ENCODE measurements at places on chromosomes 16 and 17.

- DNase-seq: no peak
These were observed 30.0 kb downstream of the IL21R start for GRCh38 chr16:27431773-27432532.

- DNase-seq: no peak
These were observed 22.3 kb downstream of the PGS1 start for GRCh38 chr17:78400581-78401240.

GRCh38 chr17:64596439-64596838 is 65.7 kb downstream of the SMURF2 start:
- no peak for DNase-seq

GRCh38 chr17:13359774-13360173 is 242.0 kb downstream of the HS3ST3A1 start:
- no peak for DNase-seq

DNA sequence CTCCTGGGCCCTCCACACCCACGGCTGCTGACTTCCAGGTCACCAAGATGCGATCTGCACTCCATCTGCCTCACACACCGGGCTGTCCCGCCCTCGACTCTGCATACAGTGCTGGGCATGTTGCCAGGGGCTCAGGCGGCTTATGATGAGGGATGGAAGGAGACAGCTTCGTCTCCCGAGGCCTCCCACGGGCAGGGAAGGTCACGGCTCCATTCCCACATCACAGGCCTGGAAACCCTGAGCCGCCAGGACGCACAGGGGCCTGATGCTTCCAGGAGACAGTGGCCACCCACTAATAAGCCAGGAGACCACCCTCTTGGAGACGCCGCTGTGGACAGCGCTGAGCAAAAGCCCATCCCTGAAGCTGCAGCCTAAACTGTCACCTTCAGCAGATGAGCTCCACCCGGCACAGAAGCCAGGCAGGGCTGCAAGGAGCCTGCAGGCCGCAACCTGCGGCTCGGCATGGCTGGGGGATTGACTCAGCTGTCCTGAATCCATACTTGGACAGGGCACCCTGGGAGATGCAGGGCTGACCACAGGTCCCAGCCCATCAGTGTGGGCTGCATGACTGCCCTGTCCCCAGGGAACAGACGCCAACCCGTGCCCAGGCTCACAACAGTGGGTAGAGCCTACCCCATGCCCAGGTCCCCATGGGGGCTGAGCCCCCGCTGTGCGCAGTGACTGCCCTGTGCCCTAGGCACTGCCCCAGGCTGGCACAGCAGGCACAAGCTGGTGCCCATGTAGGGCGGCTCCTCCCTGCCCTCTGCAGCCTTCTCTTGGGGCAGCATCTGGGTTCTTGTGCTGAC is 34.4 kb downstream of the SLC7A5 start:
- no peak for DNase-seq

- DNase-seq: no peak
These were observed 309 bp downstream of the FOXJ1 start for GRCh38 chr17:76140661-76141211.

DNA sequence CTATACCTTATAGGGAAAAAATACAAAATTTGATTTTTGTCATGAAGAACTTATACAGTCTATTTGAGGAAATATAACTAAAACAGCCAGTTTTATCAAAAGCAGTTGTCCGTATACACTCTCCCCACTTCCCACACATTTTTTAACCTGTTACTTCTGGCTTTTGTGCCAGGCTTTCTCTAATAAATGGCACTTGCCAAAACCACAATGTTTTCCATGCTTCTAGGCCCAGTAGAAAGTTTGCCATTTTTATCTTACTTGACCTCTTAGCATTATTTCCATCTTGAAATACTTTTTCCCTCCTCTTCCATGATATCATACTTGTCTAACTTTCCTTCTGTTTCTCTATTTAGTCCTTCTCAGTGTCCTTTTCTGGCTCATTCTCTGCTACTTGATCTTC is 38.8 kb downstream of the EFCAB5 start:
- DNase-seq: no peak

DNA sequence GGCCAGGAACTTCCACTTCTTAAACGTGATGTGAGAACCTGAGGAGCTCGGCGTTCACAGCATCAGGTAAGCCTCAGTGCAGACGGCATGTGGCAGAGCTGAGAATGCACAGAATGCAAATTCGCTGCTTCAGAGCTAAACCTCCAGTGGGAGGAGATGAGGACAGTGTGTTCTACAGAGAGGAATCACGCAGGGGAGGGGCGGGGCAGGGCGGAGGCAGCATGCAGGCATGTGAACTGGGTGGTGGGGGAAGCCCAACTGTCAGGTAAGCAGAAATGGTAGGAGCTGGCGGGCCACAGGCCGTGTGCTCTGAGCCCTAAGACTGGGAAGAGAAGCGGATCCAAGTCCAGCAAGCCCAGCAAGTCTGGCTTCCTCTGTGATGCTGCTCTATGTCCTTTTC is 94.7 kb downstream of the ZNF778 start:
- no peak for DNase-seq

DNA sequence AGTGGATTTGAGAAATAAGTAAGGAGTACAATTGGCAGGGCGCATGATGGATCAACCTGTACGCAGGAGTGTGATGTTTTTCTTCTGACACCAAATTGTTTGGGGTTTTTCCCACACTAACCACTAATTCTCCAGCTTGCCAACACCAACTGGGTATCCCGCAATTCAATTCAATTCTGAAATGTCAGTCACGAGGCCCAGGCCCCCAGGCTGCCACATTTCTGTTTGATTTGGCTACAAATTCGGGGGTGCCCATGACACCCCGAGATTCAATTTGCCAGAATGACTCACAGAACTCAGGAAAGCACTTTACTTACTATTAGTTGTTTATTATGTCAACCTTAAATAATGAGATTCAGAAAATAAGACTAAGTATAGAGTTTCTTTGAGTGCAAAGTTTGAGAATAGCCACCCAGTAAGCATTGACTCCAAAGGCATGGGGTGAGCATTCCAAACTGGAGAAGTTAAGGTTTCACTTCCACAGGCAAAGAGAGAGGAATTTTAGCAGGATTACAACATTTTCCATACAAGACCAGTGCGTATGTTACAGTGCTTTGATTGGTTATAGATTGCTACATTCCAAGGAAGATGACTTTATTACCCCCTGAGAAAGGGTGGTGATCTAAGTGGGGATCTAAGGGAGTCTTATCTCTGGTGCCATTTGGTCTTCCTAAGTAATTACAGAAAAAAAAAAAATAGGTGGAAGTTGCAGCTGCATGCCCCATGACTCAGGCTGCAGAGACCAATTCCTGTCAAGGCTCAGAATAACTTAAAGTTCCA is 11.5 kb downstream of the SLC46A1 start:
- DNase-seq: no peak

- no peak for DNase-seq
These were observed 964.4 kb upstream of the GOT2 start for GRCh38 chr16:59698346-59699020.

- DNase-seq: no peak
These were observed 11.7 kb upstream of the GFAP start for GRCh38 chr17:44926821-44927525.

GRCh38 chr17:4566785-4567184 is 6.4 kb upstream of the GGT6 start:
- peak; percentile 50 for DNase-seq

DNA sequence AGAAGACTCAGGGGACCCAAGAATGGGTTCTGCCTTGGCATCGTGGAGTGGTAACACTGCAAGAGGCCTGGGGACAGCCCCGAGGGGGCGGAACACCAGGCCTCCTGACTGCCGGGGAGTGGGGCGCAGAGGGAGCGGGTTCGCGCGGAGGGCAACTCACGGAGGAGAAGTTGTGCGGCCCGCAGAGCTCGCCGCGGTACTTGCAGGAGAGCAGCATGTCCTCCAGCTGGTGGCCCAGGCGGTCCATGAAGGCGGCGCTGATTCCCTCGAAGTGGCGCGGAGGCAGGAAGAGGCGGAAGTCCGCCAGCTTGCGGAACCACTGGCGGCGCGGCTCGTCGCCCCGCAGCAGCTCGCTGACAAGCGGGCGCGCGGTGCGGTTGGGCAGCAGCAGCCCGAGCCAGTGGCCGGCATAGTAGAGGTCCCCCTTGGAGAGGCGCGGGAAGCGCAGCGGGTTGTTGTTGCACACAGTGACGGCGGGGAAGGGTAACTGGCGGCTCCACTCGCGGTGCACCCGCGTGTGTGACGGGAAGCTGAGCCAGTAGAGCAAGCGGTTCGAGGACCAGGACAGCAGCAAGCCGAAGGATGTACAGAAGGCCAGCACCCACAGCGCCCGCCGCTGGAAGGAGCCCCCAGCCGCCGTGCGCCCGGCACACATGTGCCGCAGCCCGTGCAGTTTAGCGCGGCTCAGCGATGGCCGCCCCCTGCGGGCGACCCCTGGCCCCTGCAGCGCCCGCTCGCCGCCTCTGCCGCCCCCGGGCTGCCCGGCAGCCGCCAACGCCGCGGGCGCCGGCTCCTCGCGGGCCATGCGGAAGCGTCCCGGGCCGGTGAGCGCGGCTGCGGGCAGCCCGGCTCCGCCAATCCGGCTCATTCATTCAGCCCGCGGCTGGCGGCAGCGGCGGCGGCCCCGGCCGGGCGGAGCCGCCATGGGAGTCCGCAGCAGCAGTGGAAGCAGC is 1.6 kb downstream of the ASIC2 start:
- DNase-seq: no peak

- DNase-seq: no peak
These were observed 145.0 kb downstream of the SLC39A11 start for GRCh38 chr17:72947475-72947874.

- no peak for DNase-seq
These were observed 7.7 kb upstream of the ITGAE start for GRCh38 chr17:3808701-3809100.

- DNase-seq: no peak
These were observed 4.4 kb upstream of the MTSS2 start for GRCh38 chr16:70689970-70690891.

- DNase-seq: no peak
These were observed 107.8 kb downstream of the PRKCB start for GRCh38 chr16:23943604-23944003.

All from activated naive CD4-positive, alpha-beta T cell treated with anti-CD3 and anti-CD28 coated beads, Interleukin-2, amount 50 U/mL, for 16 hours (primary cell).